Femur (tissue), 1 donor: ENCODE measurements at places on chromosomes 2 and 18.

DNA sequence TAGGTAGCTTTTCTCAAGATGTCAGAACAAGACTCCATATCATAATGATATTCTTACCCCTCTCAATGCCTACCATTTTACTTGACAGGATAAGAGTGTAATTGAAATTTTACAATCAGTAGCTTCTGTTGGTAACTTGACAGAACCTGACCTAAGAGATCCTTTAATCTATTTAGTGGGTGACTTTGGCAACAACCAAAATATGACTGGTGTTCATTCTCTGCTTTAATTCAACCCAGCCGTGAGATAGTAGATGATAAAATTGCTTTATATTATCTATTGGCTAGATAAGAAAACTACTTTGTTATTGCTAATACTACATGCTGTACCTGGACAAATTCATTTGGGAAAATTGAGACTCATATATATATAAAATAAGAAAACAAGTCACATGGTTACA lies 770.2 kb upstream of the NXPH2 start:
- no peak for DNase-seq

DNA sequence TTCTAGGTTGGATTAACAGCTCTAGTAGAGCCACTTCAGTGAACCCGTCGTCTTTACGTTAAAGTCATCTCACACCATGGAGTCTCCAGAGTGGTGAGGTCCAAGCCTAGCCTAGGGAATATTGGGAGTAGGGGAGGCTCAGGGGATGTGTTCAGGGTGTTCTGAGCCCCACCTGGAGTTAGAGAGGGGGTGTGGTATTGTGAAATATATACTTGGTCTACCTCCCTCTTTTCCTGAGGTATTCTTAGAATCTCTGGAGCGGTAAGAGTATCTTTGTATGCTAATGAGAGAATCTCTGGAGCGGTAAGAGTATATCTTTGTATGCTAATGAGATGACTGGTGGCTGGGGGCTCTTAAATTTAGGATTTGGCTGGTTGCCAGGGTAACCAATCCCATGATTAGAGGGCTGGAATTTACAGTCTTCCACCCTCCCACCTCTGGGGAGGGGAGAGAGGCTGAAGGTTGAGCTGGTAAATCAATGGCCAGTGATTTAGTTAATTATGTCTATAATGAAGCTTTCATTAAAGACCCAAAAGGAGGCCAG lies 69.5 kb downstream of the INPP4A start:
- DNase-seq = no peak

DNA sequence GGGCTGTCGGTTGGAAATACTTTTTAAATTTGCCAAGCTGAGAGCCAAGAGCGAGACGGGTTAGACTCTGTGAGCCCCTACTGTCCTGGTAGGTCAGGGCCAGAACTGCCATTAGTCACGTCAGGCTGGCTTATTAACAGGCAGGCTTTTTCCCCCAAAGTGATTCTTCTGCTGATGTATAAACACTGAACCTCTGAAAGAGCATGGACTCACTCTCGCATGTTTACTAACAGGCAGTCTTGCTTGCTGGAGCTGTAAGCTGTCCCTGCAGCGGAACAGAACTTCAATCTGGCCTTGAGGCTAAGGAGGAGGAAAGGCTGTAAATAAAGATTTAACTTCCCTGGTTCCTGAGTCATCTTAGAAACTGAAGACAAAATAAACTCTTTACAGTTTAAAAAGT lies 288.4 kb downstream of the PIEZO2 start:
- peak; percentile 31 for DNase-seq

- DNase-seq = no peak
These were observed 4.8 kb upstream of the POU3F3 start for GRCh38 chr2:104849101-104849500.

GRCh38 chr2:47195148-47195547 lies 40.0 kb upstream of the STPG4 start:
- DNase-seq = no peak

DNA sequence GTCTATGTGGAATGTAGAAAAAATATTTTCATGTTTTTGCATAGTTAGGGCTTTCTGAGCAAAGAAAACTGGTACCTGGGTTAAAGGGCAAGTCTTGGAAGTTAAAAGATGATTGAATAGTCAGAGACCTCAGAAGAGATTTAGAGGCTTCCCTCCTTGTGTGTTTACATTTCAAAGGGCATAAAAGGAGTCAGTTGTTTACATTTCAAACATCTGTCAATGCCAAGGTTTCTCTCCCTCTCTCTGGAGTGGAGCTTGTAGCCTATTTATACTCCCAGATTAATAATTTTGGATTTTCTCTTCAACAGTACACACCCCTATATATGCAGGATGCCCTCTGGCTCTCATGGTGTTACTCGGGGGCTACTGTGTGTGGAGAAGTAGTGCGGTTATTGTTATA lies 8.6 kb downstream of the M1AP start:
- DNase-seq = no peak

DNA sequence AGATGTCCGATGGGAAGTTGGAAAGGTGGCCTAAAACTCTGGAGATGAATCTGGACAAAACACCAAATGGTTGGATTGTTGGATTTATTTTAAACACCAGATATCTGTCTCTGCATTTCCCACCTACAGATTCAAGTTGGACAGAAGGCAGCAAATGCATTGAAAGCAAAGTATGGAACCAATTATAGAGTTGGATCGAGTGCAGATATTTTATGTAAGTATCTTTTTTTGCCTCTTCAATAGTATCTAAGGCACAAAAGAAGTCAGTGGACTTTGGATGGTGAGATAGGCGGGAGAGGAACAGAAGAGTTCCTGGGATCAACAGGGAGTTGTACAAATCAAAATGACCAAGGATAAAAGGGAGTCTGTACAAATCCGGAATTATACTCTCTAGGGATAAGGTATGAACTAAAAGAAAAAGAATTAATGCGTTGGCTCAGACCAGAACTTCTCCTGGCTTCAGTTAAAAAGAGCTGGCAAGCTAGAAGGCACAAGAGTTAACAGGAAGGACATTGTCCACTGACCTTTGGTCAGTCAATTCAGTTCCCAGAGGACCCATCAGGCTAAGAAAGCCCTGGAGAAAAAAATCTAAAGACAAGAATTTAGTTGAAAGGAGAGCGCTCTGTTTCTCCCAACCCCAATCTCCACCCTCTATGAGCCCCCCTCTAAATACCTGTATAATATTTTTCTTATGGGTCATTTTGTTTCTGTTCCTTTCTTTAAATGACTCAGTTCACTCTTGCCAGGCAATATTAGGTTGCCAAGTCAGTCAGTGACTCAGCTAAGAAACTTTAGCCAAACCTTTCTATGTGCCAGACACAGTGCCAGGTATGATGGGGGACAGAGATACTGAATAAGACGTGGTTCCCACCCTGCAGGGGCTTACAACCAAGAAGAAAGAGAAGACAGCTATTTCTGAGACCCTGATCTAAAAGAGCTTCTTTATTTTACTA lies 29.1 kb downstream of the CPO start:
- DNase-seq = no peak

- DNase-seq = no peak
These were observed 47.2 kb downstream of the RAD51AP2 start for GRCh38 chr2:17470855-17471641.

DNA sequence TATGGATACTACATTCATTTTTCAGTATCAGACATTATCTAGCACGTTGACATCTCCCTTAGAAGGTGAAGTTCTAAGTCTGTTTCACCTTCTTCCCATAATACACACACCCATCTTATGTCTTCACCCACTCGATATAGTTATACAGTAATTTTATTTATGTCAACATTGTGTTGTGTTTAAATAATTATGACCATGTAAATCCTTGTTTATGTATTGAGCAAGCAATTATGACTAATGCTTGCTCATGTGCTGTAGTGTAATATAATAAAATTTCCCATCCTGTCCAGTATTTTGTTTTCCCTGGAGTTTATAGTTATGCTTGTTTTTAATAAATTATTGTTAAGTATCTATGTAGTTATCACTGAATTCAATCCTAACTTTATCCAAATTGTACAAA lies 163.2 kb downstream of the MTX2 start:
- no peak for DNase-seq

GRCh38 chr18:69469444-69469919 lies 68.8 kb downstream of the DOK6 start:
- DNase-seq = no peak

DNA sequence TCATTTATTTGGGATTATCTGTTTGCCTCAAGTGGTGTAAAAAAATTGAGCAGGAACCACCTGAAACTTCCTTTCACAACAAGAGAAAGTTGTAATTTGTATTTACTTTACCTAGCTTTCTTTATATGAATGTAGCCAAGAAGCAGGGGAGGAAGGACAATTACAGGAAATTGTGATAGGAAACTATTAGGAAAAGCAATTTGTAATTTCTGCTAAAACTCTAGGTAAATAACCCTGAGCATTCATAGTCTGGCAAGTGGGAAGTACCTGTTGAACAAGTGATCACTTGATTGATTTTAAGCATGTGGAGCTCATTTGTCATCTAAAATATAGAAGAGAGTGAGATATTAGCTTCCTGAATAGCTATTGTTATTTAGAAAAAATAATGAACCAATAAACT lies 5.0 kb downstream of the TFPI start:
- no peak for DNase-seq
